ENCODE measurements at places on chromosomes 13 and 19. TPM values are rescaled to one million over a fixed set of nuclear protein-coding genes. Genes with fewer than 3 reads are reported as not detected.

DNA sequence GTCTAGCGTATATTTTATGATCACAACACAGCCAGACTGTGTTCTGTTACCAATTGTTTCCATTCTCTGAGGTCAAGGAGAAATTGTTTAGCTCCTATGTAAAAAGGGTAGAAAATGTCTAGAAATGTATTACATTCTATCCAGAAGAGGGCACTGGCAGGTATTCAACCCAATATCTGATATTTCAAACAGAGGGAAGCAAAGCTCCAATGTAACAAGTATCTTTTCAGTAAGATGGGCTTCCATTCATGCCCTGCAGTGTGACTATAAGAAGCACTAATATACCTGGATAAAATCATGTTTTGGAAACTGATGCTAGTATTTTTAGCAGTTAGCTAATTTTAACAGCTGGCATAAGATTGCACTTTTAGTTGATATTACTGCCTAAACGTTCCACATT, 312.7 kb downstream of the FGF14 start:
- DNase-seq = no peak

GRCh38 chr13:75092143-75092542, 389.8 kb downstream of the TBC1D4 start:
- DNase-seq = no peak

DNA sequence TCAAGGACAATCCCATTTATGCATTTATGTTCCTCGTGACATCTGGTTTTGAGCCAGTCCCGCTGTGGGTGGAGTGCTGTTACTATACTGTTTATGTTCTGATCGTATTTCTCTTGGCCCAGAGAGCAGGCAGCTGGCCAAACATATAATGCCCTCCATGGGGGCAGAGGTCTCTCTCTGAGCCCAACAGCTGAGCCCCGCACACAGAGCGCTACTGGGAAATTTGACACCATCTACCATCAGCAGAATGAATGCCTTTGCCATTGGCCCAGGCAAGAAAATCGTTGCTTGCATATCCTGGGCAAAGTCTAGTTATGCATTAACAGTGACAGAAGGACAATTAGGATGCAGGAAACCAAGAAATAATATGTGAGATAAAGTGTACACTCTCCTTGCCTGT, 126.8 kb upstream of the CACNA1A start:
- DNase-seq = no peak

DNA sequence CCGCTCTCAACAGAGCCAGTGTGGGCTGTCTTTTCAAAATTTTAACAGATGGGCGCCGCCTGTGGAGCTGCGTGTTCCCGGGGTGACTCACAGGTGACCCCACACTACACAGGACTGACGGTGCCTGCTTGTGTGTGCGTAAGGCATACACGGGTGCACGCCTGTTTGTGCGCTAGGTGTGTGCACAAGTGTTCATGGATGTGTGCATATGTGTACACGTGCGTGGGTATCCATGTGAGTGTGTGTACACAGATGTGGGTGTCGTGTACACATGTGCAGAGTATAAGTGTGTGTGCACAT, 92.7 kb upstream of the SOX1 start:
- no peak for DNase-seq

- no peak for DNase-seq
These were observed 167.5 kb upstream of the TSHZ3 start for GRCh38 chr19:31516756-31517155.

DNA sequence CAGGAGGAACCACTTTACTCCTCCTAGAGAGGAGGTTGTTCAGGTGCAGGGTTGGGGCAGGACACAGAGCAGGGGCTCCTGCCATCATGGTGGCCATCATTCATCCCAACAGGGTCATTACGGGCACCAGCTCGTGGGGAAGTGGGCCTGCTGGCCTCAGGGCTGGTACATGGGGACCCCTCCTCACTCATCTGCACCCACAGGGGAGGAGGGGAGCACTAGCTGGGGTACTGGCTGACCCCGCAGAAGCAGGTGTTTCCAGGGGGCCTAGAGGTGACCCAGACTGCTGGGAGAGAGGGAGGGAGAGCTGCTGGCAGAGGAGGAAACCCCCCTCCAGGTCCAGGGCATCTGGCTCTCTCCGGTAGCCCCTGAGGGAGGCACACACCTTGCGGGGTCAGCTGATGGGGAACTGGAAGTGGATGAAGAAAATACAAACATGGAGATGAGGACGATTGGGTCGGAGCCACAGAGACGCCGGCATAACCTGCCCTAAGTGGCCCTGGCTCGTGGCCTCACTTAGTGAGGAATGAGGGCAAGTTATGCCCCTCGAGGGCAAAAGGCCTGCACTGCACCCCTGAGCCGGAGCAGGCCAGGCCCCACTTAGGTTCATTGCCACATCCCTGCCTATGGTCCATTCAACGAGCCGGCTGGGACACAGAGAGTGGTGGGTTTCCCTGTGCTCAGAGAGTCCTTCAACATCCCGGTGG, 76.2 kb downstream of the SOX1 start:
- no peak for DNase-seq

DNA sequence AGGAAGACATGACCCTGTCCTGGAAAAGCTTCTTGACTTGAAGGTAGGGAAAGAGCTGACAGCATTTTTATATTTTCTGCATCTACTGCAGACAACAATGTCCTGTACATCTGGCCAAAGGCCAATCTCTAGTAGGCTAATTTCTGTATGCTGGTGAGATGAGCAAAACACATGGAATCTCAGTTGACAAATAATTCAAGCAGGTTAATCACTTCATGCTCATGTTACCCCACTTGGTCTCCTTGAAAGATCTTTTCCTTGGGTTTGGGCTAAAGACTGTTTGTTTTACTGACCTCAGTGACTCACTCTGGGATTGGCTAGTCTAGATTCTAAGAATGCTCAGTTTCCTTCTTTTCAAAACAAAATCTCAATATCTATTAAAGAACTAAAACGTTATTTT, 298.8 kb downstream of the LMO7 start:
- no peak for DNase-seq

DNA sequence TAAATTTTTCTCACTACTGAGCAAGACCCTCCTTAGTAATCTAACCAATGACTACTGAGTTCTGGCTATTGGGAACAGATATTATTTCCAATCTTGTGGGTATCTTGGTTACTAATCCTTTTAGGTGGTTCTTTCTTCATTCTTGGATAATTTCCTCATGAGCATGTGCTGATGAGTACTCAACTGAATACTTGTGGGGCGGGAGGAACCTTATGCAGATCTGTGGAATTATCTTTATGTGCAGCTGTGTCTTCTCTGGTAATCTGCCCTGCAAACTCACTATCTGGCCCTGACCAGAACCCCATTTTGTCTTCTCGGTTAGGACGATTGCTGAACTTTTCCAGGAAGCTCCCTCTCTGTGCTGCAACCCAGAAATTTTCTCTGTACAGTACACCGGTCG, 89.7 kb upstream of the TRPC4 start:
- no peak for DNase-seq

GRCh38 chr13:32045982-32046785, 14.6 kb downstream of the FRY start:
- DNase-seq = no peak

- no peak for DNase-seq
These were observed 596 bp downstream of the CEACAM4 start for GRCh38 chr19:41626278-41626677.

The CASP14 gene
- total RNA-seq = not detected

The FAAP24 gene
- 0.64 TPM for total RNA-seq

The PRTN3 gene
- total RNA-seq = not detected

Data from pancreas (tissue), 10 donors.